ENCODE measurements at places on chromosomes 2 and 18. TPM values are rescaled to one million over a fixed set of nuclear protein-coding genes. Genes with fewer than 3 reads are reported as not detected.

The RGPD3 gene
- total RNA-seq, result 0.09 TPM

The APOB gene
- 0.27 TPM for total RNA-seq

The PROM2 gene
- total RNA-seq, result 0.19 TPM

The NEB gene
- total RNA-seq, result 0.45 TPM

The IL1F10 gene
- total RNA-seq, result not detected

The IL36B gene
- total RNA-seq, result not detected

The FEV gene
- total RNA-seq, result not detected

The SH3BP4 gene
- total RNA-seq, result 37.5 TPM

The ANKMY1 gene
- 7.1 TPM for total RNA-seq

The TRABD2A gene
- 0.56 TPM for total RNA-seq

The ECEL1 gene
- not detected for total RNA-seq

The PDE1A gene
- under 0.01 TPM for total RNA-seq

The METTL5 gene
- total RNA-seq, result 54.0 TPM
